Caudate nucleus (tissue), 63 donors: ENCODE measurements at places on chromosomes 1 and 21.
A peak's percentile ranks its signal among the peaks of the same experiment; 100 is the strongest.

- DNase-seq: no peak
These were observed 109.8 kb downstream of the HLCS start for GRCh38 chr21:36856643-36857042.

GRCh38 chr1:81327103-81327710 lies 473.5 kb upstream of the ADGRL2 start:
- DNase-seq: no peak

- DNase-seq: no peak
These were observed 8.7 kb downstream of the CD247 start for GRCh38 chr1:167509587-167509986.

DNA sequence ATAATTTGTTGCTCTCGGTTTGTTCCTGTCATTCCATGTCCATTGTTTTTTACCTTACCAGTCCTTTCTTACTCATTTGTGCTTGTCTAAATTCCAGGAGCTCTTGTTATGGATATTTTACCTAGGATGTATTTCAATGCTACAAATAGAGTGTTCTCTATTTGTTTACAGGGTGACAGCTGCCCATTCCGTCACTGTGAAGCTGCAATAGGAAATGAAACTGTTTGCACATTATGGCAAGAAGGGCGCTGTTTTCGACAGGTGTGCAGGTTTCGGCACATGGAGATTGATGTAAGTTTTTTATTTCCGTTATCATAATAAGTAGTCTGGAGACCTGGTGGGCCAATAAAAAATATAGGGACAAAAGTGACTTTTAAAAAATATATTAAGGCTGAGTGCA lies 23.0 kb downstream of the ZBED6 start:
- DNase-seq: no peak

- DNase-seq: no peak
These were observed 26.1 kb downstream of the EGLN1 start for GRCh38 chr1:231395998-231396390.

- DNase-seq: no peak
These were observed 26.7 kb downstream of the MIA3 start for GRCh38 chr1:222644636-222644980.

- DNase-seq: no peak
These were observed 12.7 kb downstream of the BCAR3 start for GRCh38 chr1:93668951-93669350.

DNA sequence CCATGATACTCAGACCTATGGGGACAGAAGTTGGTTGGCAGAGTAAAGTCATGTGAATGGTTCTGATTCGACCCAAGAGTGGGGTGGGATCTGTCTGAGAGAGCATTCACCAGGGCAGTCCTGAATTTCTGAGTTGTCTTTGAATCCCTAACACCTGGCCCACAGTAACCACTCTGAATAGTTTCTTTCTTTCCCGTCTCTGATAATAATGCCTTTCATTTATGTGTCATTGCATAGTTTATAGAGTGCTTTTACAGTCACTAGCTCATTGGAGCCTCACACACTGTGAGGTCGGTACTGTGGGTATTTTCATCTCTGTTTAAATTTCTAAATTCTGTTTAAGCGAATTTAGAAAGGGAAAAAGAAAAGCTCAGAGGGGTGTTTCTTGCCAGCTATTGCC lies 147.1 kb downstream of the C1orf21 start:
- no peak for DNase-seq

- DNase-seq: no peak
These were observed 15.2 kb downstream of the PRR9 start for GRCh38 chr1:153232553-153232952.

DNA sequence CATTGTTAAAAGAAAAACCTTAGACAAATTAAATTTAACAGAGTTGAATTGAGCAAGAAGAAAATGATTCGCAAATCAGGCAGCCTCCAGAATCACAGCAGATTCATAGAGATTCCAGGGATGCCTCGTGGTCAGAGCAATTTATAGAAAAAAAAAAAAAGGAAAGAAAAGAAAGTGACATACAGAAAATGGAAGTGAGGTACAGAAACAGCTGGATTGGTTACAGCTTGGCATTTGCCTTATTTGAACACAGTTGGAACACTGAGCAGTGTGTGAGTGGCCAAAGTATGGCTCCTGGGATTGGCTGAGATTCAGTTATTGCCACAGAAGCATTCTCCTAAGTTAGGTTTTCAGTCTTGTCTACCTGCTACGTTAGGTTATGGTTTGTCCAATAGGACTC lies 9.1 kb upstream of the C21orf91 start:
- DNase-seq: no peak

- no peak for DNase-seq
These were observed 259.0 kb upstream of the FOXD3 start for GRCh38 chr1:63063367-63063766.

- DNase-seq: no peak
These were observed at the start of gene GNG4 for GRCh38 chr1:235649368-235650163. TSS of gene GNG4 (minus strand) at chr1:235649784. CDS start at chr1:235583838, 65,946 bp downstream.

GRCh38 chr1:48726557-48727215 lies 50.0 kb downstream of the BEND5 start:
- DNase-seq: no peak

DNA sequence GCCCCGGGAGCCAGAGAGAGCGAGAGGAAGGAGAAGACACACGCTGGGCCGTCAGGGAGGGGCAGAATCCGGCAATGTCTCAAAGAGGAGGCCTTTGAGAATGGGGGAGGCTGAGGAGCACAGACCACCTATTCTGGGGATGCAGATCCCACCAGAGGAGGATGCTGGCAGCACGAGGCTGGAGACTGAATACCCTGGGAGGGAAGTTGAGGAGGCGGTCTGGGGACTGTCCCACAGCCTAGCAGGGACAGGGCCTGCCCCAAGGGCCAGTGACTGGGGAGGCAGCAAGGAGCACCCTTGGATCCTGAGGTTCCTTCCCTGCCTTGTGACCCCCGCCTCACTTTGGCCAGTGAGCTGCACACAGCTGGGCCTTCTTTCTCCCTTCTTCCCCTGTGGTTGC lies 49.2 kb downstream of the SLC37A1 start:
- DNase-seq: no peak

DNA sequence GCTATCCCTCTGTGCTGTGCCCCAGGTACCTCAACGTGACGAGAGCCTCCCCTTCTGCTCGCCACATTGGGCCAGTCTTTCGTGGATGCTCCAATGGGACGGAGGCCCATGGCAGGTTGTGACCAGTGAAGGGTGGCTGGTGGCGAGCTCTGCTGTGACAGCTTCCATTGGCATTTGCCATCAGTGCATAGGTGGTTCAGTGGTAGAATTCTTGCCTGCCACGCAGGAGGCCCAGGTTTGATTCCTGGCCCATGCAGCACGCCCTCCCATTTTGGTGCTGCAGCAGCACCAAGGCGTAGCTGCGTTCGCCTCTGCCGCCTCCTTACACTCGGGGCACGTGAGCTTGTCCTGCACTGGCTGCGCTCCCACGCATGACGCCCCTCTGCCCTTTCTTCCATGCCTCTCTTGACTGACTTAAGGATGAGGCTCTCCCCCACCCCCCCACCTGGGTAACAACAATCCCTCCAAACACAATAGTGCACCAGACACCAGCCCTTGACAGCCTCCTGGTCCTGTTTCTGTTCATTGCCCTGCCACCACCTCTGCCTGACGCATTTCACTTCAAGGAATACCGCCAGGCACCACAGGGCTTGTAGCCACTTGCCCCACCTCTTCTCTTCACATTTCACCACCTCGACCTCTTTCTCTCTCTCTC lies 24.7 kb upstream of the FCGR2A start:
- no peak for DNase-seq

DNA sequence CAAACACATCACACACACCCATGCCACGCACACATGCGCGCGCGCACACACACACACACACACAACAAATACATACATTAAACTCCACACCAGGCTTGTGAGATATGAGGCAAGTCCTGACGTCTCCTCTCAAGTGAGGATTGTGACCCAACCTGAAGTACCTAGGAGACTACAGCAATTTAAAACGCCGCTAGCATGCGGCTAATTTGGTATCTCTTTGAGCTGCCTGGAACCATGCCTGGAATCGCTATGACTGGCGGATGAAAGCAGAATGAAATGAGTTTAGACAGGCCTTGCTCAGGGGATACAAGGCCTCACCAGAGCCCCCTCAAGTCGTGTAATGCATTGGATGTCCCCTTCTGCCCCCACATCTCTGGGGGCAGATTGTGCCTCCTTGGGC lies 1.6 kb upstream of the RAB7B start:
- no peak for DNase-seq

GRCh38 chr1:160354388-160354985 lies 11.3 kb downstream of the NCSTN start:
- DNase-seq: no peak

DNA sequence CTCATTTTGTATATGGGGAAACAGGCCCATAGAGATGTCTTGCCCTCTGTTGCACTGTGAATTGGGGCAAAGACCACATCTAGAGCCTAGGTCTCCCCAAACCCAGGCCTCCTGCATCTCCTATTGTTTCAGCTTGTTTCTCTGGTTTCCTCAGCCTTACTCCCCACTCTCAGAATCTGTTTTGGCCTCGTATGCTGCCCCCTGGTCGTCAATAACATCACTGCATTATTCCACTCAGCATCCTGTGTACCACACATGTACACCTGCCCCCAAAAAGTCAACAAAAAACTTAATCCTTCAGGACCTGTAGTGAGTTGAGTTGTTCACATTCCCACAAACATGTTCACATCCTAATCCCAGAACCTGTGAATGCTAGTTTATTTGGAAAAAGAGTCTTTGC lies 184.8 kb downstream of the BRINP2 start:
- DNase-seq: peak; percentile 8
